Neural crest cell (in vitro differentiated cells): ENCODE measurements at places on chromosomes 4 and X. TPM values are rescaled to one million over a fixed set of nuclear protein-coding genes. Genes with fewer than 3 reads are reported as not detected.

Gene WWC2
- 24.6 and 25.1 TPM in 2 replicates for total RNA-seq

Gene C4orf51
- not detected in 2 replicates for total RNA-seq

Gene PAGE4
- not detected in 2 replicates for total RNA-seq

Gene RAI2
- total RNA-seq, result 0.63 and 0.77 TPM in 2 replicates

Gene PSAPL1
- not detected in 2 replicates for total RNA-seq

Gene GAGE12J
- not detected in 2 replicates for total RNA-seq

Gene FRMPD4
- 0.07 TPM in 1 of 2 replicates, not detected in the other for total RNA-seq

DNA sequence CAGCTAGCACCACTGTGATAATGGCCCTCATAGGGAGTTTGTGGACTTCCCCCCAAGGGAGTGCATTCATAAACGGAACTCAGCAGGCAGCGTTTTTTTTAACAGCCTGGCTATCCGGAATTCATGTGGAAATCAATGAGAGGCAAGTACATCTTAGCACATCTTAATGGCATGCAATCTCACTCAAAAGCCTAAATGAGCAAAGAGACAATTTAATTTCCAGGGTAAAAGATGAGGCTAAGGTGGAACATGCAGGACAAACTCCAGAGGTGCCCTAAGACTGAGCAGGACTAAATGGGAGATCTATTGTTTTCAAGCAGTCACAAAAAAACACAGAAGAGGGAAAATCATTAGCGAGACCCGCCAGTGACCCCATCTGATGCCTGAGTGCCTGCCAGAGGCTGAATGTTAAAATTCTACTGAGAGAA is 243.5 kb upstream of the KCNIP4 start:
- DNase-seq, result no peak
- no peak overlapping the region for H3K27ac ChIP-seq
- H3K36me3 ChIP-seq, result no peaks in the 10 kb centered on the region
- H3K4me3 ChIP-seq, result no peak overlapping the region
- no peaks in the 10 kb centered on the region for H3K27me3 ChIP-seq
- peaks cover 10% of the 10 kb centered on the region for H3K4me1 ChIP-seq

GRCh38 chrX:46444011-46444410 is 101.2 kb downstream of the ZNF674 start:
- no peaks in the 10 kb centered on the region for H3K27me3 ChIP-seq
- DNase-seq, result no peak
- peaks cover 5% of the 10 kb centered on the region for H3K36me3 ChIP-seq
- no peak overlapping the region for H3K27ac ChIP-seq
- no peak overlapping the region for H3K4me3 ChIP-seq
- H3K4me1 ChIP-seq, result peaks cover 22% of the 10 kb centered on the region

- H3K27me3 ChIP-seq, result no peaks in the 10 kb centered on the region
- no peak overlapping the region for H3K27ac ChIP-seq
- H3K4me1 ChIP-seq, result peaks cover 28% of the 10 kb centered on the region
- H3K36me3 ChIP-seq, result peaks cover 41% of the 10 kb centered on the region
- H3K4me3 ChIP-seq, result no peak overlapping the region
These were observed 15.4 kb upstream of the FHDC1 start for GRCh38 chr4:152920768-152921167.

GRCh38 chr4:163959932-163960331 is 465.4 kb downstream of the TMA16 start:
- H3K4me3 ChIP-seq, result no peak overlapping the region
- no peak for DNase-seq
- H3K4me1 ChIP-seq, result no peaks in the 10 kb centered on the region
- no peak overlapping the region for H3K27ac ChIP-seq
- H3K27me3 ChIP-seq, result no peaks in the 10 kb centered on the region

DNA sequence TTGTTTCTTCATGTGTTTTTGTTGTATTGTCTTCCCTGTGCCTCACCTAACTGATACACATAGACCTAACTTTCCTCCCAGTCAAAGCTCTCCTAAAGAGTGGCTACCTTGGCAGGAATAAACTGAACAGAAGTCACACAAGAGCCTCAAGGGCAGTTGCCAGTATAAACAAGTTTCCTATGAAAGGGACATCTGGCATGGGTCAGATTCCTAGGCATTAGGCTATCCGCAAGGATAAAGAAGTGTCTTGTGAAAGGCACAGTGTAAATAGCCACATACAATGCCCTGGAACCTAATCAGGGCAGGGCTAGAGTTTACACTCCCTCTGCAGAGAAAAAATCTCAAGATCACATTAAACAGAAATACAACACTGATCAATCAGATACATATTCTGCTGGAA is 220.8 kb downstream of the SPANXN3 start:
- H3K4me3 ChIP-seq, result no peak overlapping the region
- no peak for DNase-seq
- peaks cover 8% of the 10 kb centered on the region for H3K4me1 ChIP-seq

- H3K27me3 ChIP-seq, result no peaks in the 10 kb centered on the region
- DNase-seq, result no peak
- H3K36me3 ChIP-seq, result peaks cover 2% of the 10 kb centered on the region
- H3K4me3 ChIP-seq, result no peak overlapping the region
- no peak overlapping the region for H3K27ac ChIP-seq
- no peaks in the 10 kb centered on the region for H3K4me1 ChIP-seq
These were observed 55.9 kb upstream of the IL15 start for GRCh38 chr4:141580523-141580922.

GRCh38 chrX:81779701-81780100 is 577.8 kb downstream of the SH3BGRL start:
- no peaks in the 10 kb centered on the region for H3K4me1 ChIP-seq
- no peak for DNase-seq
- no peak overlapping the region for H3K4me3 ChIP-seq
- peaks cover 5% of the 10 kb centered on the region for H3K36me3 ChIP-seq
- no peak overlapping the region for H3K27ac ChIP-seq
- no peaks in the 10 kb centered on the region for H3K27me3 ChIP-seq

- H3K27me3 ChIP-seq, result no peaks in the 10 kb centered on the region
- no peaks in the 10 kb centered on the region for H3K36me3 ChIP-seq
- H3K27ac ChIP-seq, result no peak overlapping the region
- H3K4me1 ChIP-seq, result peaks cover 46% of the 10 kb centered on the region
- no peak overlapping the region for H3K4me3 ChIP-seq
- DNase-seq, result no peak
These were observed 22.9 kb downstream of the SLITRK2 start for GRCh38 chrX:145840531-145840930.

- no peaks in the 10 kb centered on the region for H3K27me3 ChIP-seq
- H3K4me1 ChIP-seq, result no peaks in the 10 kb centered on the region
- no peak overlapping the region for H3K4me3 ChIP-seq
- peaks cover 74% of the 10 kb centered on the region for H3K36me3 ChIP-seq
- DNase-seq, result no peak
- no peak overlapping the region for H3K27ac ChIP-seq
These were observed 123.7 kb upstream of the NUDT6 start for GRCh38 chr4:123046096-123046495.

DNA sequence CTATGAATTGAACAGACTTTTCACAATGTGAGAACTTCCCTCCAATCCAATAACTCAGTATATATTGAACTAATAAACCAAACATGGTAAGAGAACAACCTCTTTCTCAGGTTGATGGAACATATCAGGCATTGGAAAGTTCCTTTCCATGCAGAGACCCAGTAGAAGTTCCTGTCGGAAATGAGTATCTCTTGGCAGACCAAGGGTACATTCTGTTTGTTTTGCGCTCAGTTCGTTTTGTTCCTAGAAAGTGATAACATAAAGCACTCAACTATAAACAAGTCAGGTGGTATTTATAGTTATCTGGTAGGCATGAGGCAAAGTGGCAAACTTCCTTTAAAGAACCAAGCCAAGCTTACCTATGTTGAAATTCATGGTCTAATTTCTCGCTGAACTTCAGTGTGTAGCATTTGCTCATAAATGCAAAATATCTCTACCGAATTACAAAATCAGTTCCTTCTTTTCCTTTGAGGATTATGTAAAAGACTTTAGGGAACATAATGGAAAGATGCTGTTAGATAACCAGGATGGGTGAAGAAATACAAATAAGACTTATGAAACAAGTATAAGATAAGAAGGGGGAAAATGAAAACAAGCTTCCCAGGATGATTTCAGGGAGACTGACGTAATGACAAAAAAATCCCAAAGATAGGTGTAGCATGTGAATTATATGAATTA is 120.3 kb downstream of the ARHGAP24 start:
- no peaks in the 10 kb centered on the region for H3K36me3 ChIP-seq

DNA sequence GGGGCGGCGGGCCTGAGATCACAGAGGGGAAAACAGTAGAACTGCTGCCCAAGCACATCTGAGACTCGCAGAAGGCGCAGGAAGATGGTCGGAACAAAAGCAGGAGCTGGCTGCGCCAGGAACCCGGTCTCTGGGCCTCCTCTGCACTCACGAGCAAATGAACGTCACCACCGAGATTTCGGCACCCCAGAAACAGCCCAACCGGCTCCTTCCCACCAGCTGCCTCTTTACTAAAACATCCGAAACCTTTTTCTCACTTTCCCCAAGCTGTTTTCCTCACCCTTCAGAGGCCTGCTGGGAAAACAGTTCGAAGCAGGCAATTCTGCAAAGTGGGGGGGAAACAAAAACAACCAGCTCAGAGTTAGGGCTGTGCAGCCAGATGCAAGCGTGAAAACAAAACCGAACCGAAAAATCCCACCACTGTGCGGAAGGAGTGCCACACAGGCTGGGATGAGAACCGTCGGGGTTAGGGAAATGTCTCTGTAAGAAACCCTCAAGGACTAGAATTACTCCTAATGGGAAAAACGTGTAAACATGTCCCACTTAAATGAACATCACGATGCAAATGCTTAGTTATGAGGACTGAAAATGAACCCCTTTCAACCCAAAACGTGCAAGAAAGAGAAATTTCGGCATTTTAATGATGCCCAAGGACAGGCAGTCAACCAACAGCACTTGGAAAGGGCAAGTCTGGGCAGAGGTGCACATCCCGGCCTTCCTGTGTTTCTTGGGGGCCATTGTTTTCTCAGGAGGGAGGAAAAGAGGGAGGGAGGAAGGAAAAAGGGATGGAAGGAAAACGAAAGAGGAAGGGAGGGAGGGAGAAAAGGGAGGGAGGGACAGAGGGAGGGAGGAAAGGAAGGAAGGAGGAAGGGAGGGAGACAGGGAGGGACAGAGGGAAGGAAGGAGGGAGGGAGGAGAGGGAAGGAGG is 15.8 kb downstream of the DHRSX start:
- no peak overlapping the region for H3K27ac ChIP-seq
- peaks cover 12% of the 10 kb centered on the region for H3K4me1 ChIP-seq
- DNase-seq, result no peak

- no peaks in the 10 kb centered on the region for H3K27me3 ChIP-seq
- H3K27ac ChIP-seq, result no peak overlapping the region
- H3K4me3 ChIP-seq, result no peak overlapping the region
- DNase-seq, result no peak
- no peaks in the 10 kb centered on the region for H3K4me1 ChIP-seq
These were observed 110.3 kb downstream of the UBE2NL start for GRCh38 chrX:143994206-143994605.

DNA sequence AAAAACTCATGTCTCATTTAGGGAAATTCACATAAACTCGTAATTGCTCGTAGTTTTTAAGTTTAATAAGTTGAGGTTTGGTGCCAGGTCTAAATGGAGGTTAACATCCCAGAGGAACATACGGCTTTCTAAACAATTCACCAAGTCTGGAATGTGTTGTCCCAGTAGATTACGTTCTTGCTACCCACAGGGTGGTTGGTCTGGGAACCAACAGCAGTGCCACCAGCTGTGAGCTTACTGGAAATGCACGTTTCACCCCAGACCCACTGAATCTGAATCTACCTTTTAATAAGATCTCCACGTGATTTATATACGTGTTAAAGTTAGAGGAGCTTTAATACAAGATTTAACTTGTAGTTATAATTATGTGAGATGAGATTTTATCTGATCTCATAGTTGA is 134.3 kb downstream of the BMPR1B start:
- no peak overlapping the region for H3K27ac ChIP-seq
- peaks cover 20% of the 10 kb centered on the region for H3K4me1 ChIP-seq
- H3K27me3 ChIP-seq, result no peaks in the 10 kb centered on the region

DNA sequence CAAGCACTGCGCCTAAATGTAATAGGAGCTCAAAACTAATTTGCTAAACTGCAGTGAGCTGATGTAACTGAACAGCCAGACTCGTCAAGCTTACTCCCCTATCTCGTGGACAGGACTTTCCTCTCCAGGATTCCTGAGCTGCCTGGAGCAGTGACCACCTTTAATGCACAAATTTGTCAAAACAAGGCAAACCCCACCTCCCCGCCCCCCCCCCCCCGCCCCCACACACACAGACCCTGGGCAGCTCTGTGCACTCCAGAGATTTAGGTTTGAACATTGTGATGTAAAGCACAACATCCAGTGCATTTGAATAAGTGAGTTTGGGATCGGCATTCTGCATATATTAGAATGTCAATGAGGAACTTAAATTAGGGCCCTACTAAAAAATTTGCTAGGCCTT is 77.7 kb upstream of the DHX15 start:
- no peaks in the 10 kb centered on the region for H3K27me3 ChIP-seq
- H3K4me1 ChIP-seq, result peaks cover 43% of the 10 kb centered on the region
- H3K27ac ChIP-seq, result no peak overlapping the region
- no peak for DNase-seq

DNA sequence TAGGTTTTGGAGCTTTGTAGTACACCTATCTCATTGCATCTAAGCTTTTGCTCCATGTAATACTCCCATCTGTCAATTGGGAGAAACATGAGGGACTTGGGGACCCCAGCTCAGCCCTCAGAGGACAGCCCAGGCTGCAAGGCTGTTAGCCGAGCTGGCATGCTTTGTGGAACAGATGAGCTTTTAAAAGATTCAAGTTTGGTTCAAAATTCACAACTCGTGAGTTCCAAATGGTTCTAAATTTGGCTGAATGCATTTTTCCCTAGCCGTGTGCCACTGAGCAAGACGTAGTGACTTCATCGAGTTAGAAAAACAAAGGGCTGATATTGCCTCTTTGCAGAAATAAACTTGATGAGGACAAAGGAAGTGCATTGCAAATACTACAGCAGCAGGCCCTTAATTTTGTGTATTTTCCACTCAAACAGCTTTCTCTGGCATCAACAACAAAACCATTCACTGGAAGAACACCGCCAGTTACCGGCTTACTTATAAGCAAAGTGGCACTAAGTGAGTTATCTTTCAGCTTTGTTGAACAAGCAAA is 165.0 kb upstream of the HS3ST1 start:
- H3K36me3 ChIP-seq, result no peaks in the 10 kb centered on the region
- no peaks in the 10 kb centered on the region for H3K4me1 ChIP-seq
- H3K27me3 ChIP-seq, result no peaks in the 10 kb centered on the region
- DNase-seq, result no peak

DNA sequence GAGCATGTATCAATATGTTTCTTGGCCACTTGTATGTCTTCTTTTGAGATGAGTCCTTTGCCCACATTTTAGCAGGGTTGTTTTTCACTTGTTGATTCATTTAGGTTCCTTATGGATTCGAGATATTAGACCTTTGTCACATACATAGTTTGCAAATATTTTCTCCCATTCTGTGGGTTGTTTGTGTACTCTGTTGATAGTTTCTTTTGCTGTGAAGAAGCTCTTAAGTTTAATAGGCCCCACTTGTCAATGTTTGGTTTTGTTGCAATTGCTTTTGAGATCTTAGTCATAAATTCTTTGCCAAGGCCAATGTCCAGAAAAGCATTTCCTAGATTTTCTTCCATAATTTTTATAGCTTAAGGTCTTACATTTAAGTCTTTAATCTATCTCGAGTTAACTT is 280.7 kb upstream of the GALNT7 start:
- H3K36me3 ChIP-seq, result peaks cover 15% of the 10 kb centered on the region
- no peaks in the 10 kb centered on the region for H3K27me3 ChIP-seq
- no peaks in the 10 kb centered on the region for H3K4me1 ChIP-seq

- peaks cover 57% of the 10 kb centered on the region for H3K27me3 ChIP-seq
- DNase-seq, result no peak
- no peak overlapping the region for H3K4me3 ChIP-seq
These were observed 71.2 kb downstream of the MSX1 start for GRCh38 chr4:4930677-4931076.

- no peak overlapping the region for H3K27ac ChIP-seq
- no peak overlapping the region for H3K4me3 ChIP-seq
- H3K36me3 ChIP-seq, result no peaks in the 10 kb centered on the region
- DNase-seq, result no peak
- H3K27me3 ChIP-seq, result no peaks in the 10 kb centered on the region
These were observed 22.7 kb upstream of the PSAPL1 start for GRCh38 chr4:7457201-7458065.
